Type B pancreatic cell (in vitro differentiated cells): ENCODE measurements at places on chromosomes 16 and 17. TPM values are rescaled to one million over a fixed set of nuclear protein-coding genes. Genes with fewer than 3 reads are reported as not detected.

Gene HOXB2
- total RNA-seq = 35.6 and 36.5 TPM in 2 replicates

- no peak for DNase-seq
These were observed 65.8 kb downstream of the NKD1 start for GRCh38 chr16:50613964-50614474.

GRCh38 chr17:40099619-40100418 is 570 bp downstream of the NR1D1 start:
- DNase-seq = no peak

Gene JUP
- 169 and 505 TPM in 2 replicates for total RNA-seq

Gene CCDC144A
- 0.50 and 0.60 TPM in 2 replicates for total RNA-seq

Gene CRYBA1
- 1.4 TPM in 1 of 2 replicates, not detected in the other for total RNA-seq

- DNase-seq = no peak
These were observed 111.0 kb upstream of the NETO2 start for GRCh38 chr16:47254756-47255155.

Gene NTN3
- 1.2 and 4.5 TPM in 2 replicates for total RNA-seq

DNA sequence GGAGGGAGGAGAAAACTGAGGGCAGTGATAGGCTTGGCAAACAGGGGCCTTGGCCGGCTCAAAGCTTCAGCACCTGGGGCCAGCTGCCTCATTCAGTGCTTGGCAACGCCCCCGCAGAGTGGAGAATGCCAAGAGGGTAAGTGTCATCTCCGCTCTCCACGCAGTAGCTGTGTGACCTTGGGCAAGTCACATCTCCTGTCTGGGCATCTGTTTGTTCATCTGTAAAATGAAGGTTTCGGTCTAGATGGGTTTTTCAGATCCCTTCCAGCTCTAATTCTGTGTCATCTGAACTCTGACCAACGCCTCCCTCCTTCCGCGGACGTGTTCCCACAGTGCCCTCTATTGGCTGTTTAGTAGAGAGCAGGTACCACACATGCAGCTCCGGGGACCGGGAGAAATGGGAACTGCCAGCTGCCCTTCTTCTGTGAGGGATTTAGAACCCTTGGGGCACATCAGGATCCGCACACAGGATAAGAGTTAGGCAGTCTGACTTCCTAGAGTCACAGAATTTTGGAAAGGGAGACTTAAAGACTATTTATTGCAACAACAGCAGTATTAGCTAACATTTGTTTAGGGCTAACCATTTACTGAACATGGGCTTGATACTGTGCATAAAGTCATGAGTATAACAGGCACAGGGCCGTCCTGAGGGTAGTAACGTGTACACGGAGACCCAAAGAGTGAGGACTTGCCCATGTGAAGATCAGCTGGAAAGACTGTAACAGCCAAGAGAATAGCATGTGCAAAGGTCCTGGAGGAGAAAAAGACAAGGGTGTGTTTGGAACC is 26.8 kb downstream of the GP2 start:
- no peak for DNase-seq

DNA sequence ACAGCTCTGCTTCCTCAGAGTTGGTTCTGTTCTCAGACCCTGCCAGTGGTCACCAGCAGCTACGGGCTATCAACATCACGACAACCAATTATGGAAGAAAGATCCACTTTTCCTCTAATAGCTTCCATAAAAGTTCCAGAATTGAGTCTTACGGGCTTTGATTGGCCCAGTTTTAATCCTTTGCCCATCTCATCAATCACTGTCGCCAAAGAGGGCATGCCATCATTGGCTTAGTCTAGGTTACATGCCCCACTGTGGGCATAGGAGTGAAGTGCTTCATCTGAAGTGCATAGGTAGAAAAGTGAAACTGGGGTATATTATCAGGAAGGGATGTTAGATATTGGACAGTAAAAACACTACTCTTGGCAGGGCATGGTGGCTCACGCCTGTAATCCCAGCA is 76.6 kb upstream of the DHX40 start:
- DNase-seq = peak; percentile 15

DNA sequence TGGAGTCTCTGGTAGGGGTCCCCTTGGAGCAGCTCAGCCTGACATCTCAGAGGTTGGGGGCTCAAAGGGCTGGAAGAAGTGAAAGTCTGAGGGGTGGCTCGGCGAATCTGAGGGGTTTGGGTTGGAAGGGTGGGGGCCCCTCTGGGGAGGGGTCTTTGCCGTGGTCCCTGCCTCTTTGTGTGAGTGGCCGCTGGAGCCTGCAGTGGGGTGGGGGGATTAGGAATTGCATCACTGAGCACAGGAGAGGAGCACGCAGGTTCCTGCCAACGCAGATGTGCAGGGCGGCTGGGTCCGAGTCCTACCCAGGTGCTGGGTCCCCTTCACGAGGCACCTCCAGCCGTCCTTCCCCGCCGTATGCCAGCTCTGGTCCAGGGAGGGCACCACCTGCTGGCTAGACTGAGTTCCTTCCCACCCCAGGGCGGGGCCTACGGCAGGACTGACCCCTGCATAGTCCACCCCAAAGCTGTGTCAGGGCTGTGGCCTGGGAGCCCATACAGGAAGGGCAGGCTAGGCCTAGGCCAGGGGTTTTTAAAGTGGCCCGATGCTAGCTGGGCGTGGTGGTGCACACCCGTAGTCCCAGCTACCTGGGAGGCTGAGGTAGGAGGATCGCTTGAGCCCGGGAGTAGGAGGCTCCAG is 9.9 kb downstream of the FMNL1 start:
- DNase-seq = no peak

Gene HCRT
- not detected in 2 replicates for total RNA-seq

DNA sequence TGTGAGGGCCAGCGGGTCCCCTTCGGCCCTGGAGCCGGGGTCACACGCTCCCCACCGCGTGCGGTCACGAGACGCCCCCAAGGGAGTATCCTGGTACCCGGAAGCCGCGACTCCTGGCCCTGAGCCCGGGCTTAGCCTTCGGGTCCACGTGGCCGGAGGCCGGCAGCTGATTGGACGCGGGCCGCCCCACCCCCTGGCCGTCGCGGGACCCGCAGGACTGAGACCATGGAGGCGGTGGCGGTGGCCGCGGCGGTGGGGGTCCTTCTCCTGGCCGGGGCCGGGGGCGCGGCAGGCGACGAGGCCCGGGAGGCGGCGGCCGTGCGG is at the start of gene NAGLU:
NAGLU (plus strand) TSS at position 194 of the 324 bp plus-strand sequence; CDS start at position 226, 32 bp downstream.
- peak; percentile 93 for DNase-seq

Gene CPHXL2
- total RNA-seq = not detected in 2 replicates

Gene SLC5A10
- 0.19 TPM in 1 of 2 replicates, not detected in the other for total RNA-seq

- DNase-seq = no peak
These were observed 143.0 kb downstream of the SNX29 start for GRCh38 chr16:12119562-12119961.

DNA sequence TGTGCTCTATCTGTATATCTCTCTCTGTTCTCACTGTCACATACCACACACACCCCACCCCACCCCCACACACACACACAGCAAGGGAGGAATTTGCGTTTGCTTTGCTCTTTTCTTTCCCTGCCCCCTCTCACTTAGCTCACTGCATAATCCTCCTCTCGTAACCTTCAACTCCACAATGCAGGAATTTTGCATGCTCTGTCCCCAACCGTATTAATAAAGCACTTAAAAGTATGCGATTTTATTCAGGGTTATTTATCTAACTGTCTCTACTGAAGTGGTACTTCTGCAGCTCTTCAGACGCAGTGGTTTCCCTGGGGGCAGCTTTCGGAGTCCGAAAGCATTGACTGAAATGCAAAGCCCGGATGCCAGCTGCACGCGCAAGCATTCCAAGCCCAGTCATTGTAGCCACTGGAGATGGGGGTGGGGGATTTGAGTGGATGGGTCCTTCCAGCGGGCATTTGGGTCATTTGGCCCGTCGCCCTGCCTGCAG is 105.4 kb upstream of the RBFOX1 start:
- DNase-seq = no peak

Gene C16orf96
- 0.14 and 0.43 TPM in 2 replicates for total RNA-seq

DNA sequence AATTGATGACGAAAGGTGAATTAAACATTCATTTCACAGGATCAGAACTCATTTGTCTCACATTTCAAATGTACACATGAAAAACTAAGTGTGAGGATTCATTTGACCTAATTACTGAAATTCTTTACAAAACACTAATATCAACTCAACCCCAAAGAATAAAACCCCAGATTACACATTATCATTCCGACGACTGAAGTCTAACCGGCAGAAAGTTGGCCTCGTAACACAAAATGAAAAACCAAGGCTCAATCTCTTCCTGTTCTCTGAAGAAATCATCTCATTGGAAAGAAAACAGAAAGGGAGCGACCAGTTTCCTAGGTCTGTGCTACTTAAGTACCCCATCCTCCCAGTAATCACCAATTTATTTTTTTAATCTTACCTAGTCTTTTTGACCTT is 1.8 kb downstream of the JPT1 start:
- DNase-seq = no peak

DNA sequence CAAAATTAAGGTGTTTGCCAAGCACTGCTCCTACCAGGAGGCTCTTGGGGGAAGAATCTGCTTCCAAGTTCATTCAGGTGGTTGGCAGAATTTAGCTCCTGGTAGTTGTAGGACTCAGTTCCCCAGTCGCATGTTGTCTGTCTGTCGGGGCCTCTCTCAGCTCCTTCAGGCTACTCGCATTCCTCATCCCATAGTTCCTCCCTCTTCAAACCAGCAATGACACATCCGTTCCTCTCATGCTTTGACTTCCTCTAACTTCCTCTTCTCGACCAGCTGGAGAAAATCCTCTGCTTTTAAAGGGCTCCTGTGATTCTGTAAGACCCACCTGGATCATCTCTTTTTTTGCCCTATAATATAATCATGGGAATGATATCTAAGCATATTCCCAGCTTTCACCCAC is 108.1 kb downstream of the PMP22 start:
- no peak for DNase-seq

GRCh38 chr16:4414187-4414917 is 2.0 kb downstream of the CORO7 start:
- no peak for DNase-seq

DNA sequence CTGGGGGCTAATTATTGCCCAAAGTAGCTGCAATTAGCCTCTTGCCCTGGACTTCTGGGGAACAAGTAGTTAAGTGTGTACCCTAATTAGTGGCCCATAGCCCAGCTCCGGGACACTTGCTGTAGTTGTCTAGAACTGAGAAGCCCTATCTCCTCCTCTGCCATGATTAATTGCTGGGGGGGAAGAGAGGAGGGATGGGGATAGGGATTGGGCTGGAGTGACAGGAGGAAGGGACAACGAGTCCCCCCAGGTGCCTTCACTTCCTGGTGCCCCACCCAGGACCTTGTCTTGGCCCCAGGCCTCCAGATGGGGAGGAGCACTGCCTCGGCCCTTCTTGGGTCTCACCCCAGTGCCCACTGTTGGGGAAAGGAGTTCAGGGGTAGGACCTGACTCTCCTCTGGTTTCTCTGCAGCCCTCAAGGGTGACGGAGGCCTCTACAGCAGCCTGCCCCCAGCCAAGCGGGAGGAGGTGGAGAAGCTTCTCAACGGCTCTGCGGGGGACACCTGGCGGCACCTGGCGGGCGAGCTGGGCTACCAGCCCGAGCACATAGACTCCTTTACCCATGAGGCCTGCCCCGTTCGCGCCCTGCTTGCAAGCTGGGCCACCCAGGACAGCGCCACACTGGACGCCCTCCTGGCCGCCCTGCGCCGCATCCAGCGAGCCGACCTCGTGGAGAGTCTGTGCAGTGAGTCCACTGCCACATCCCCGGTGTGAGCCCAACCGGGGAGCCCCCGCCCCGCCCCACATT is 17.4 kb downstream of the NGFR start:
- DNase-seq = no peak

- peak; percentile 36 for DNase-seq
These were observed 76.5 kb upstream of the CDH5 start for GRCh38 chr16:66289986-66290385.

Gene LHX1
- 1.7 and 2.7 TPM in 2 replicates for total RNA-seq

GRCh38 chr17:33267271-33267790 is 25.8 kb downstream of the ASIC2 start:
- no peak for DNase-seq

- DNase-seq = no peak
These were observed 1.1 kb downstream of the PLLP start for GRCh38 chr16:57283214-57283958.

DNA sequence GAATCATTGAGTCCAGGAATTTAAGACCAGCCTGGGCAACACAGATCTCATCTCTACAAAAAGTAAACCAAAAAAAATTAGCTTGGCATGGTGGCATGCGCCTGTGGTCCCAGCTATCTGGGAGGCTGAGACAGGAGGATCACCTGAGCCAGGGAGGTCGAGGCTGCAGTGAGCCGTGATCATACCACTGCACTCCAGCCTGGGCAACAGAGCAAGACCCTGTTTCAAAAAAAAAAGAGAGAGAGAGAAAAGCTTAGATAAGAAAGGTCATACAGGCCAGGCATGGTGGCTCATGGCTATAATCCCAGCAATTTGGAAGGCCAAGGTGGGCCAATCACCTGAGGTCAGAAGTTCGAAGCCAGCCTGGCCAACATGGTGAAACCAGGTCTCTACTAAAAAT is 63.5 kb upstream of the DNAH17 start:
- no peak for DNase-seq

GRCh38 chr16:53817812-53818550 is 114.0 kb downstream of the FTO start:
- DNase-seq = no peak

GRCh38 chr17:29243792-29244191 is 2.9 kb upstream of the CRYBA1 start:
- DNase-seq = no peak

Gene SLC2A4
- total RNA-seq = 1.2 and 4.0 TPM in 2 replicates

DNA sequence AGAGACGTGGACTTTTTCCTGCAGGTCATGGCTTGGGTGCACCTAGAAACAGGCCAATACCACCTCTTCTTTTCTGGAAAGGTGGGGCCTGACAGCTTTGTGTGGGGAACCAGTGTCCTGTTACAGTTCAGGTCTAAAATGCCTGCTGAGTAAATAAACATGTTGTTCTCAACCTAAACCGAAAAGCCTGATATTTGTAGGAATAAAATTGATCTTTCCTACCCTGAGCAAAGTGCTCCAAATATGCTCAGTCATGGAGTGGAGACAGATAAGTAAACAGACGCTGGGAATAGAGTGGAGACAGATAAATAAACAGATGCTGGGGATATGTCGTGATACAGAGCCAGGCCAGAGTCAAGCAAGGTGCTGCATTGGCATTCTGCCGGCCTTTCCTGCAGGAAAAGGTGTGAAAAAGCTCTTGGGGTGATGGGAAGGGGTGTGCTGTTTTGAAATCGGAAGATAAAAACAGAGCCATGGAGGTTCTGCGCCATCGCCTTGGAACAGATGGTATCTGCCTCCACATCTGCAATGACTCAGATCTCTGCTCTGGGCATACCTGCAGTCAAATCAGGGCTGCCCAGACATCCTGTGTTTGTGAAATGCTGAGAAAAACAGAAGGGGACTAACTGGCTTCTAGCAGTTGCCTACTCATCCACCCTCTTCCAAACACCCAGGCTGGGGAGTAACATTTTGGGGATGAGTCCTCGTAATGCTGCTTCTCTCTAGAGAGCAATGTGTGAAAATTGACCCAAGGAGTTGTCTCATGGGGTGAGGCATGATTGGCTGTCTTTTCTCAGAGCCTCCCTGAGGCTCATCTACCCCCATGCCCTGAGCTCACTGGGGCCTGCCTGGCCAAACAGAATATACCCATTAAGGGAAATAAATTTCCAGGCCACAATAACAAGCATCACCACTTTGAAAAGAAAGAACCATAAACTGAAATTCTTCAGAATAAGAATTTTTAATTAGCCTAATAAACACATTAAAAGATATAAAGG is 16.8 kb upstream of the TRPV2 start:
- DNase-seq = no peak

Gene EVI2A
- not detected in 2 replicates for total RNA-seq

- no peak for DNase-seq
These were observed 36.6 kb downstream of the MAF start for GRCh38 chr16:79563921-79564320.

- DNase-seq = no peak
These were observed 7.8 kb downstream of the CSF3 start for GRCh38 chr17:40022961-40023541.
